Cardiac atrium fibroblast (primary cell): ENCODE measurements at places on chromosomes 3 and 15. TPM values are rescaled to one million over a fixed set of nuclear protein-coding genes. Genes with fewer than 3 reads are reported as not detected.

PLA2G4E gene
- not detected in 2 replicates for total RNA-seq

OR5K2 gene
- total RNA-seq: not detected in 2 replicates

ITGB5 gene
- total RNA-seq: 177 and 202 TPM in 2 replicates

CASR gene
- total RNA-seq: not detected in 2 replicates

TGM4 gene
- total RNA-seq: not detected in 2 replicates

ZNF80 gene
- not detected in 2 replicates for total RNA-seq

AQP9 gene
- not detected in 2 replicates for total RNA-seq

TRIM42 gene
- not detected in 2 replicates for total RNA-seq

EFCAB12 gene
- total RNA-seq: not detected in 2 replicates

AADACL2 gene
- not detected in 2 replicates for total RNA-seq

XCR1 gene
- total RNA-seq: not detected in 2 replicates

NEK10 gene
- total RNA-seq: 1.3 and 2.4 TPM in 2 replicates

RAD54L2 gene
- 11.0 and 11.5 TPM in 2 replicates for total RNA-seq
